ENCODE measurements at places on chromosomes 4 and X.

DNA sequence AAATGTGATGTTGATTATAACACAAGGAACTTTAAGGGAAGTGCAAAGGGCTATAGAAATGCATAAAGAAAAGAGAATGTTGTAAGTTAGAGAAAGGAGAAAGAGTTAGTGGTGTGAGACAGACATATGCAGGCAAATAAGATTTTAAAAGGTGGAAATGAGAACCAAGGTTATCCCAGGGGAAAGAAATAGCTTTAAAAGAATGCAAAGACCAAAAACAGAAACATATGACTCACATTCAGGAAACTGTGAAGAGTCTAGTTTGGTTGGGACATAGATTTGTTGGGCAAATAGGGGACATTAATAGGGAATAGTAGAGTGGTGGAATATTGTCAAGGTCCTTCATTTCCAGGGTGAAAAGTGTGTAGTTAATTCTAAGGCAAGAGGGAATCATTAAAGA lies 52.4 kb downstream of the MAPK10 start:
- DNase-seq: no peak

DNA sequence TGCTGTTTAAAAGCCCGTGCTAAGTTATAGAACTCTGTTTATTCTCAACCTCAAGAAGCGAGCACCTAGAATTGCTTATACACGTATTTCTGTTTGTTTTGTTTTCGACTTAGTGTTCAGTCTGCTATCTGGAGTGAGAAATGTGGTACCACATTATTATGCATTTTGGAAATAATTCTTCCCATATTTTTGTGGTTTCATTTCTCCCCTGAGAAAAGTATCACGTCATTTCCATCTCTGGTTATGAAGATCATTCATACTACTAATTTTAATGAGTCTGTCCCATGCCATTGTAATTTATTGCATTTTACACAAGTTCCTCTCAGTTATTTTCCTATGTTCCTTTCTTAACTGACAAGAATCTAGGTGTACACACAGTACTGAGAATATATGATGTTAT lies 186.0 kb downstream of the DCHS2 start:
- DNase-seq: no peak

DNA sequence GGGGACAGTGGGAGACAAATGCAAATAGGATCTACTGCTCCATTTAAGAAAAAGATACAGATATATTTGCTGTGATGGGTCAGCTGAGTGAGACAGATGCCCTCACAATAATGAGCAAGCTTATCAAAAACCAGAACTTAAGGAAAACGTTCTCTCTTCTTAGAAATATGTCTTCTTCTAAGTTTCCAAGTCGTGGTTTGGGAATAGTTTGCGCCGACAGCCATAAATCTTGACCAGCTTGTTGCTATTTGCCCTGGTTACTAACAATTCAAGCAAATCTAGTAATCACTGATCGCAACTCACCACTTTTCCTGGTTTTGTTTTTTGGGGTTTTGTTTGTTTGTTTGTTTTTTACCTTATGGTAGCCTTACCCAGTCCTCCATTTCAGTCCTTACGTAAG lies 67.6 kb upstream of the GUCY1A1 start:
- no peak for DNase-seq

DNA sequence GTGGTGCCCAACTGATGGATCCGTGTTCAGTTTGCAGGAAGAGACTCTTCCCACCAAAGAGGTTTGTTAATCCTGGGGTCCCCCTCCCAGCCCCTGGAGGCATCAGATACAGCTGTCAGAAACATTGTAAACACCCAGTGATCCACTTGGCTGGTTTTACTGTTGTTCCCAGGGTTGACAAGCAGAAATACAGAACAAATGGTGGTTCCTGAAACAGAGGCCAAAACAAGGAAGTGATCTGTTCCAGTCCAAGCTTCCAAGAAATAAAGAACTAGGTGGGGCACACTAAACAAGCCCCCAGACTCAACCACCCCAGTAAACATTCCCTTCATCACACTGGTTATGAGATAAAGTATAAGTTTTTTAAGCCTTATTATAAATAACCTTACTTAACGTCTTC lies 1.4 kb downstream of the TMLHE start:
- DNase-seq: no peak

GRCh38 chrX:30144971-30145731 lies 70.2 kb upstream of the MAGEB2 start:
- DNase-seq: no peak

DNA sequence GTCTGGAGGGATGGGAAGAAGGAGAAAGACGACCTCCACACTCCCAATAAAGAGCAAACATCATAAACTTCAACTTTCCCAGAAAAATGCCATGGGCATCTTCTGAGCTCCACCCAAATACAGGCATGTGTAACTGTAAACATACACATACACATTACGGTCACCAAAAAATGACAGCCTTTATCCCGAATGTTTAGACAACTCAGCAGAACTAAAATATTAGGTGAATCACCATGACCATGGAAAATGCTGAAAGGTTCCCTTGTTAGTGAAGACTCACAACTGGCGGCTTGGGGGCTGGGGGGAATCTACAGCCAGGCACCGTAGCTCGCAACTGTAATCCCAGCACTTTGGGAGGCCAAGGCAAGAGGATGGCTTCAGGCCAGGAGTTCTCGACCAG lies 33.0 kb downstream of the PRKX start:
- DNase-seq: no peak

- no peak for DNase-seq
Measured at GRCh38 chr4:119317990-119318389, 3.9 kb downstream of the FABP2 start.

GRCh38 chrX:150868625-150869024 lies 29.8 kb downstream of the CD99L2 start:
- DNase-seq: no peak

GRCh38 chr4:127965803-127966175 lies 583 bp downstream of the ABHD18 start:
- peak; percentile 55 for DNase-seq

GRCh38 chrX:139304471-139304870 lies 226.1 kb upstream of the F9 start:
- DNase-seq: no peak

GRCh38 chr4:118743867-118744266 lies 58.7 kb downstream of the METTL14 start:
- no peak for DNase-seq

GRCh38 chr4:37793562-37793961 lies 32.9 kb upstream of the PGM2 start:
- DNase-seq: no peak

DNA sequence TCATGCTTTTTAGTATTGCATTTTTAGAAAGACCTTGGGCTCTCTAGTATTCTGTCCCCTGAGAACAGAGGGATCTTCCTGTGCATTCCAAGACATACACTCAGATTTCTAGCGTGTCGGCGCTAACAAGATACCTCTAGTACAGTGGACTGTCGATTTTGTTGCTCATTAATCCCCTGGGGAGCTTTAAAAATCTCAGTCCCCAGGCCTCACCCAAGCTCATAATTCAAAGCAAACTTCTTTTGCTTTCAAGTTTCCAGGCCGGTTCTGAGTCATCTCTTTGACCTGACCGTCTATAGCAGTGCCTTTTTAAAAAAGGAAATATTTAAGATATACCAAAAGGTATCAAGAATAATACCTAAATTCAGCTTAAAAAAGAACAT lies 137.0 kb downstream of the AMMECR1 start:
- DNase-seq: no peak

- no peak for DNase-seq
Measured at GRCh38 chr4:74628852-74629620, 165.3 kb downstream of the BTC start.

DNA sequence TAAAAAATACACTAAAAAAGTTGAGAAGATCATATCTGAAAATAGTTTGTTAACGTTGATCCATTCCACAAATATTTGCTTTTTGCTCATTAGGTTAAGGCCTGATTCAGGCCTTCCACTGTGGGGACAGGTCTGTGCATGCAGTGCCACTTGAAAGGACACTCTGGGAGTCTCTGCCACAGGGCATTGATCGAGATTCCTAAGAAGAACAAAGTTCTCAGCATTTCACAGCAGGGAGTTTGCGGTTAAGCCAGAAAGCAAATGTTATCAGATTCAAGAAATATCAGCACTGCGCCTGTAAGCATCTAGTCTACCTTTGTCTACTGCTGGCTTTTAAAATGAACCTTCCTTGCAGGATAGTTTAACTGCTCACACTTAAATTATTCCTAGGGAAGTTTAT lies 62.2 kb upstream of the TNIP3 start:
- DNase-seq: no peak

GRCh38 chrX:45769761-45770582 lies 569.3 kb upstream of the DIPK2B start:
- DNase-seq: no peak

- no peak for DNase-seq
Measured at GRCh38 chr4:1686440-1687036, 2.4 kb upstream of the FAM53A start.

- no peak for DNase-seq
Measured at GRCh38 chrX:153948847-153949805, 4.7 kb upstream of the RENBP start.

DNA sequence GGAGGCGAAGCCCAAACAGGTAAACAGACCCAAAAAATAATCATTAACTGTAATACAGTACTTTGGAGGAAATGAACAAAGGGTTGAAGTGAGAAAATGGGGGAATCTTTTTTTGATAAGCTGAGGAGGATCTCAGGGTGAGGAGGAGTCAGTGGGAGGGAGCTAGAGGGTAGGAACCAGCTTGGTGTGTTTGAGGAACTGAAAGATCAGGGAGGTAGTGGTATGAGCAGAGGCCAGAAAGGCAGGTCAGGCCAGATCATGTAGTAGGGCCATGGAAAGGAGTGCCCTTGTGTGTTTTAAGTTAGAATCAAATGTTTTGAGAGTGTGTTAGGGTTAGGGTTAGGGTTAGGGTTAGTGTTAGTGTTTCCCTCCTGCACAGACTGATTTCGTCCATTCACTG lies 48.8 kb downstream of the PPP2R2C start:
- DNase-seq: no peak

DNA sequence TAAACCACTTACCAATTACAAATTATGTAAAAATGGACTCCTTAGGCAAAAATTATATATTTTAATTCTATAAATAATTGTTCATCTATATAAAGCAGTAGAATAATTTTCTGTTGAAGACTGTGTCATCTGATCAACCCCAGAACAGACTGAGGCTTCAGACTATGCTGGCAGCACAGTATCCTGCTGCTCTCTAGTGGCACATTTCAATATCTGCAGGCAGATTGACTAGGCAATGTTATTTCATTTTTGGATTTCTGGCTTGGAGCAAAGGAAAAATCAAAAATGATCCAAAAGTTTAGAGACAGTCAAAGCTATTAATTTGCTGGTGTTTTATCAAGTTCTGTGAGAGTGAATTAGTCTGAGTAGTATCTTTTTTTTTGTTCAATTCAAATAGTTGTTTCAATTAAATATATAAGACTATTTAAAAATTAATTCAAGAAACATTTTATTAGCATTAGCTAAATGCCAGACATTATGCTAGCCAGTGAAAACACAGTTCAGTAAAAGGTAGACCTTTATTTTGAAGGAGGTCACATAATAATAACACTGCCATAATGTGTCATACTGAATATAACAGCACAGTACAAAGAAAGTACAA lies 21.3 kb upstream of the SULT1E1 start:
- DNase-seq: peak; percentile 14

DNA sequence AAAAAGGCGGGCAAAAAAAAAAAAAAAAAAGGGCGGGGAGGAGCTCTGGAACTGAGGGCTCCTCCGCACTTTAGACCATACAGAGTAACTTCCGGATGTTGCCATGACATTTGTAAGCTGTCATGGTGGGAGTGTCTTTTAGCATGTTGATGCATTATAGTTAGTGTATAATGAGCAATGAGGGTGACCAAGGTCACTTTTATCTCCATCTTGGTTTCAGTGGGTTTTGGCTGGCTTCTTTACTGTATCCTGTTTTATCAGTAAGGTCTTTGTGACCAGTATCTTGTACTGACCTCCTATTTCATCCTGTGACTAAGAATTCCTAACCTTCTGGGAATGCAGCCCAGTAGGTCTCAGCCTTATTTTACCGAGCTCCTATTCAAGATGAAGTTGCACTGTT lies 193.4 kb downstream of the UGT8 start:
- no peak for DNase-seq

DNA sequence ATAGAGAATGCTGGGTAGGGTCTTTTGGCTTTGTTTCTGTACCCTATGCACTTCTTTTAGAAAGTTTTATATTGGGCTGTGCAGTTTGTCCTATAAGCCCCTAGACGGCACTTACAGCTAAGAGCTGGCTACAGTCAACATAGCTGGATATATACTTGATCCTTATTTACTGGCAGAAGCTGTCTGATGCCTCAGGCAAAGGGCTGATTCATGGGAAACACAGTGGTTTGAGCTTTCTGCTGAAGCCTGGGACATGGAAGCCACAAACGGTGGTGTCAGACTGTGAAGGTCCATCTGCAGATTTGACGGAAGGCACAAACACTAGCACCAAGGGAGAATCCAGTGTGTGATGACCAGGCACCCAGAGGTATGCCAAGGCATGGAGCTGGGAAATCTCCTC lies 608.4 kb downstream of the ANKRD50 start:
- DNase-seq: no peak

DNA sequence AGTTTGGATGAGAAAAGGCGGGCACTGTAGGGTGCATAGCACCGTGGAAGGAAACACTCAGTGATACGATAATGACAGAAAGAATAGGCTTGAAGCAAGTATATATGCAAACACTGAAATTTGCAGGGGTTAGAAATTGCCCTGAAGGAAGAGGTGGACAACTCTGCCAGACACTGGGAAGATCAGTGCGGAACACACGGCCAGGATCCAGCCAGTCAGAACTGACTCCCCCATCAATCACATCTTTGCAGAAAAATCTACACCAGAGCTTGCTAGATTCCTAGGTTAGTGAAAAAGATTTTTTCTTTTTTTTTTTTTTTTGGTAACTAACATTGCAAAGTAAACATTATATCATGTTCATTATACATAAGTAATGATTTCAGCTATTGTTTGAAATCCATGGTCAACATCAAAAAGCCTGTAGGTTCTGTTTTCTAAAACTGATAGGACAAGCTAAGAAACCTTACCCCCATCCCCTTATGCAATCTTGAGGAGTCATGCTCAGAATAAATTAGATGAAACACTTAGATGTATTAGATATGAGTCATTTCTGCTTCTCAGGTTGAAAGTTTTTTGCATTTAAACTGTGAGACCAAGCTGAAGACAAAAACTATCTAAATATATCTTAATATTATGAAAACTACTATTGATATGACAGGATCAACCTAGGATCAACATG lies 38.9 kb downstream of the TRIML1 start:
- DNase-seq: no peak

GRCh38 chr4:15392053-15392805 lies 35.6 kb upstream of the C1QTNF7 start:
- DNase-seq: no peak

DNA sequence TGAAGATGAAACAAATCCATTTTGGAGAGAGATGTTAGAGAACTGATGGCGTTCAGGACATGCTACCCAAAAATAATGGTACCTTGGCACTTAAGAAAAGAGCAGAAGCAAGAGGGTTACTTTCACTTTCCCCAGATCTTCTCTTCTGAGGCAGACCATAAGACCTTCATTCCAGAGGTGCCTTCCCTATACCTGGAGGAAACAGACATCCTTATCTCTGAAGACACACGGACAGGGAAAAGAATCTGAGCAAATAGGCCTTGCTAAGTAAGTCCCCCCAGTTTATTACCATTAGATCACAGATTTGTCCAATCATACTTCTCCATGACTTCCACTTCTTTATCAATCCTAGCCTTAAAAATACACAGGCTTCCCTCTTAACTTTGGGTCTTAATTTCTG lies 2.0 kb upstream of the FGF2 start:
- DNase-seq: no peak
